ENCODE measurements at places on chromosomes 4 and X. TPM values are rescaled to one million over a fixed set of nuclear protein-coding genes. Genes with fewer than 3 reads are reported as not detected.

GRCh38 chrX:115023139-115023538 lies 5.7 kb upstream of the IL13RA2 start:
- no peak for DNase-seq

DNA sequence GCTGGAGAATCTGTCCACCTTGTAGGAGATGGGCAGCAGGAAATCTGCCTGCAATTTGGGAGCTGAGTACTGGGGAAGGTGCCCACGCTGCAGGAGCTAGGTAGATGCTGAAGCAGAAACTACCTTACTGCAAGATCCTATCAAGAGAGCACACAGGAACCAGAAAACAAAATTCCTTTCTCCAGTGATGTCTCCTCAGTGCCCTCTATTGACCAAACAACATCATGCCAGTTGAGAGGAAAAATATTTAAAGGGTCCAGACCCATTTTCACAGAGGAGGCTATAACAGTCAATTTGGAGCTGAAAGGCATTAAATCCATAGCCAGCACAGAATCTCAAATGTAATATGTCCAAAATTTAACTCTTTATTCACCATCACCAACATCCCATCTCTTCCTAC lies 406.8 kb downstream of the SLITRK2 start:
- no peak for DNase-seq

DNA sequence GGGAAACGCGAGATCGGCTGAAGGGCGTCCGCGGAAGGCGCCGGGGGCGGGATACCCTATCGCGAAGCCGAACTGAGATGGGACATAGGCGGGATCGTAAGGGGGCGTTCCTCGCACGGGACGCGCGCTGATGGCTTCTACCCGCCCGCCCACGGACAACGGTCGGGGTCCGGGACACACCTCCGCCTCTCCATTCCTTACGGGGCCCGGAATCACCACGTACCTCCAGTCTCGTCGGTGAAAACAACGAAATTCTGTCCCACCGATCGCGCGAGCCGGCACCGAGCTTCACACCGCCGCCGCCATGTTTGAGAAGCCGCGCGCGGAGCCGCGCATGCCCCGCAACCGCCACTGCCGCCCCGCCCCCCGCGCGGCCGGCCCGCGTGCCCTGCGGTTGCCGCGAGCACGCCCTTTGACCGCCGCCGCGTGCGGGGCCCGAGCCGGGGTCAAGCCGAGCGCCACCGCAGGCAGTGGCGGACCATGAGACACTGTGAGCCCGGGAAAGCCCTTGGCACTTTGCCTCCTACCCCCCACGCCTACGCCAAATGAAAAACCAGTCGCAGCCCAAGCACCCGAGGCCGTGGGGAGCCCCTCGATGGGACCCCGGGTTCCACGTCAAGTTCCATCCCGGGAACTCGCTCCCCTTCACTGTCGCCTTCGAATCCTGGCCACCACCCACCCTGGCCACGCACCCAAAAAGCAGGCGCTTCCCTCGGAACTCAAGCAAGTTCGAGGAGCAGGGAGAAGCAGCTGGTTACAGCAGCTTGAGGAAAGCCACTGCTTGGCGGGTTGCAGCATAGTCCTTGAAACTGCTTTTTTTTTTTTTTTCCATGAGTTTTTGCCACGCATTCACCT lies at the start of gene SCML2:
Gene SCML2, minus strand, starts transcription at position 320 of the 855 bp plus-strand sequence. CDS start 20,617 bp downstream, outside the sequence.
- peak; percentile 21 for DNase-seq

The NAA11 gene
- polyA plus RNA-seq, result not detected

GRCh38 chrX:119895843-119896326 lies at the start of gene AKAP14:
Gene AKAP14 (plus strand): TSS chrX:119895893. CDS start chrX:119903224, 7,331 bp downstream.
- no peak for DNase-seq

DNA sequence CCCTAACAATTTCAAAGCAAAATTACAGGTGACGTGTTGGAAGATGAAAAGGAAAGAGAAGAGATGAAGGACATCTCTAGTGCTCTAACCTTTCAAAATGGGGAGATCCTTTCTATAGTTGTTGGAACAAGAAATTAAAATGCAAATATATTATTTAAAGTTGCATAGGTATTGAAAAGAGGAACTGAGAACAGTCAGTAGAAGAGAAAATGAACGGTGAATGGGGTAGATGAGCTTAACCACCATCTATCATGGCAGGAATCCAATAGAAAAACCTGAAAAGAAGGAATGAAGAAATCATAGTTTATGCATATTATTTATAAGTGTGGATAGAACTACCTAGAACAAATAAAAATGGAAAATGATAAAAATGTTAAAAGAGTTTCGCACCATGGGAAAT lies 42.0 kb downstream of the ANXA5 start:
- DNase-seq, result no peak

- no peak for DNase-seq
Observed at GRCh38 chr4:151922306-151922705, 161.5 kb upstream of the GATB start.

GRCh38 chrX:69991685-69992084 lies 58.1 kb downstream of the AWAT2 start:
- no peak for DNase-seq

DNA sequence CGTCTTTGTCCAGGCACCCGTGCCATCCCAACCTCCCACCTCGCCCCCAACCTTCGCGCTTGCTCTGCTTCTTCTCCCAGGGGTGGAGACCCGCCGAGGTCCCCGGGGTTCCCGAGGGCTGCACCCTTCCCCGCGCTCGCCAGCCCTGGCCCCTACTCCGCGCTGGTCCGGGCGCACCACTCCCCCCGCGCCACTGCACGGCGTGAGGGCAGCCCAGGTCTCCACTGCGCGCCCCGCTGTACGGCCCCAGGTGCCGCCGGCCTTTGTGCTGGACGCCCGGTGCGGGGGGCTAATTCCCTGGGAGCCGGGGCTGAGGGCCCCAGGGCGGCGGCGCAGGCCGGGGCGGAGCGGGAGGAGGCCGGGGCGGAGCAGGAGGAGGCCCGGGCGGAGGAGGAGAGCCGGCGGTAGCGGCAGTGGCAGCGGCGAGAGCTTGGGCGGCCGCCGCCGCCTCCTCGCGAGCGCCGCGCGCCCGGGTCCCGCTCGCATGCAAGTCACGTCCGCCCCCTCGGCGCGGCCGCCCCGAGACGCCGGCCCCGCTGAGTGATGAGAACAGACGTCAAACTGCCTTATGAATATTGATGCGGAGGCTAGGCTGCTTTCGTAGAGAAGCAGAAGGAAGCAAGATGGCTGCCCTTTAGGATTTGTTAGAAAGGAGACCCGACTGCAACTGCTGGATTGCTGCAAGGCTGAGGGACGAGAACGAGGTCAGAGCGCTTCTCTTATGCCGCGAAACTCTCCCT lies at the start of gene TET2:
Gene TET2, plus strand, starts transcription at position 601 of the 740 bp plus-strand sequence. CDS start 87,067 bp downstream, outside the sequence.
- peak; percentile 60 for DNase-seq

The MED28 gene
- 62.0 TPM for polyA plus RNA-seq

The ADH1B gene
- polyA plus RNA-seq, result 25.3 TPM

GRCh38 chrX:17697191-17697590 lies 40.1 kb upstream of the SCML1 start:
- DNase-seq, result no peak

The ADGRA3 gene
- 55.2 TPM for polyA plus RNA-seq

- DNase-seq, result no peak
Observed at GRCh38 chr4:8866421-8866820, 5.2 kb downstream of the HMX1 start.

GRCh38 chr4:84938316-84938715 lies 28.2 kb downstream of the WDFY3 start:
- no peak for DNase-seq

The UNC5C gene
- 41.3 TPM for polyA plus RNA-seq

DNA sequence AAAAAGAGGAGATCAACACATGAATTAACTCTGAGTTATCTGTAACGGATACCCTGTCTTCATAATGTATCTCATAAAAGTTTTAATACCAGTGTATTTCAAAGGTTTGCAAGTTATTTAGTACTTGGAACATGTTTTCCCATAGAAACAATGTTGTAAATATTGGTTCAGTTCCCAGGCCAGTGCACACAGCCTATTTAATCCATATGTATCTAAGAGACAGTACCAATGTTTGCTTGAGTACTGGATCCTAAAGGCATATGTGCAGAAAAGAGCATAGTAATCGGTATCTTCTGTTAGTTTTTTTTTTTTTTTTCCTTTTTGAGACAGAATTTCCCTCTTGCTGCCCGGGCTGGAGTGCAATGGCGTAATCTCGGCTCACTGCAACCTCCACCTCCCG lies 46.1 kb downstream of the SLIT2 start:
- DNase-seq, result no peak

DNA sequence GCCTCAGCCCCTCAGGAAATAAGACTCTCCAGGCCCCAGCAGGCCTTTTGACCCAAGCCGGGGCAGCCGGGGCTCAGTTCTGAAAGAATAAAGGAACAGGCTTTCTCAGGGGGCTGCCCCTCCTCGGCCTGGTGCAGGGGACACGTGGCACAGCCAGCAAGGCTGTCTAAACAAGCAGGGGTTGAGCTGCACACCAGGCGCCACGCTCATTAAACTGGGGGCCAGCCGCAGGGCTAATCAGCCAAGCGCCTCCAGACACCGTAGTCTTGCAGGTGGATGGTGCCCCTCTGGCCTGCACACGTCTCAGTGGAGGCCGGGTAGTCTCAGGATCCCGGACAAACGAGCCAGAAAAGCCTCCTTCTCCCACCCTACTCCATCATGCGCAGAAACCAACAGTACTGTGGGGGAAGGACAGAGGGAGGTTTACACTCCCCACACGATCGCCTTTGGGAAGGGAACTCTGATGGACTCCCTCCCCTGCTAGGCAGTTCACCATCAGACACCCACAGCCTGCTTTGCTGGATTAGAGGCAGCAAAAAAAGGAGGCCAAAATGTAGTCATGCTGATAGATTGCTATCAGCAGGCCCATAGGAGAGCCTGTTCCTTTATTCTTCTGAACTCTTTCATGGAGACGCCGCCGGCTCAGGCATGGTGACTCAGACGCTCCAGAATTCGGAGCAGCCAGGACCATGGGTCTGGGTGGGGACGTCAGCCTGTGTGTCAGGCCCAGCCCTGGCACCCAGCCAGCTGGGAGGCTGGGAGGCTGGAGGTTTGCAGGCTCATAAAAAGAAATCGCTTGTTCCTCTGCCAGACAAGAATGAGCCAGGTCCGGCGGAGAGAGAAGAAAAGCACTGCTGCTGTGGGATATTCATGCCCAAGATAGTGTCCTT lies 342.4 kb downstream of the BCOR start:
- DNase-seq, result no peak

- DNase-seq, result no peak
Observed at GRCh38 chr4:125808570-125808969, 493.8 kb downstream of the FAT4 start.

GRCh38 chr4:57190601-57191481 lies 80.7 kb upstream of the IGFBP7 start:
- DNase-seq, result no peak

The RXFP1 gene
- polyA plus RNA-seq, result 0.56 TPM

GRCh38 chrX:152588206-152588605 lies 49.5 kb upstream of the GABRQ start:
- DNase-seq, result no peak

- no peak for DNase-seq
Observed at GRCh38 chr4:78137532-78137931, 80.4 kb downstream of the FRAS1 start.

DNA sequence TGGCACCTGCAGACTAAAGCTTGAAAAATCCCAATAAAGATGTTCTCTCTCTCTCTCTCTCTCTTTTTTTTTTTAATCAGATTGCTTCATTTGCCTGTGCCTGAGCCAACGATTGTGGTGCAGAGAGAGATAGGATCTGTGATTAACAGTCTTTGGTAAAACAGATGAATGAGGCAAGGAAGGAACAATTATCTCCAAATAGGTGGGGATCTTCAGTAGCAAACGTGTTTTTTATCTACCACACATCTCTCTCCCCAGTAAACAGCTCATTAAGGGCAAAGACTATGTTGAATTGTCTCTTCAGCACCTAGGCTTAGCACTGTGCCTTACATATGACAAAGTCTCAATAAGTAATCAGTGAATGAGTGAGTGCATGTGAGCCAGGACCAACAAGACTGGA lies 96.3 kb downstream of the SMIM20 start:
- DNase-seq, result no peak

DNA sequence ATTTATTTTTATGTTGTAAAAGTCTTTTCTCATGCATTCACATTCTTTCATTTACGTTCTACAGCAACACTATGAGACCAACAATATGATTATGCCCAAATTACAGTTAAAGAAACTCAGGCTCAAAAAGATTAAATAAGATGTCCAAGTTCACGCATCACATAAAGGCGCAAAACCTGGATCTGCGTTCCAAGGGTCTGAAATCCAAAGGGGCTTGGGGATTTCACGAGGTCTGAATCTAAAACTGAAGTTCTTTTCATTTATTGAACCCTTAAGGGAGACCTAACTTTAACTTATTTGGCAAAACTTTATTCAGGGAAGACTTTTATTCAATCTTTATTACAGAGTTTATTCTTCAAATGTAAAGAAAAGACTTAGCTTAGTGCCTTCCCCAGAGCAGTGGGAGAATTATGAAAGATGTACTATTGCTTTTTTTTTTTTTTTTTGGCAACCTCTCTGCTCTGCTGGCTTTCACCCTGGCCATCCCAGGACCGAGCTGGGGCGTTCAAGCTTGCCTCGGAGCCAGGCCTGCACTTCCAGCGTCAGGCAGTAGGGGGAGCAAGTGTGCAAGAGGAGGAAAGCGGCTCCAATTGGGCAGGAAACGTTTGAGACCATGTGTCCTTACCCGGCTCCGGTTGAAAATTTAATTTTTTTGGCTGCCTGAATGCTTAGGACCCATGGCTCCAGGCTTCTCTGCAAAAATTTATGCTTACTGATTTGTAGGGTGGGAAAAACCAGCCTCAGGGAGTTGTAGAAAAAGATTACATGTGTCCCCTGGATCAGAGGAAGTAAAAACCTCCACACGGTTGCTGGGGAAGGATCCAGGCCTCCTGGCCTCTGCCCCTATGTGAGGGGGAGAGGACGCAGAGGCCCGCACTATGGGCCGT lies 344.3 kb upstream of the KLF3 start:
- DNase-seq, result peak; percentile 77

DNA sequence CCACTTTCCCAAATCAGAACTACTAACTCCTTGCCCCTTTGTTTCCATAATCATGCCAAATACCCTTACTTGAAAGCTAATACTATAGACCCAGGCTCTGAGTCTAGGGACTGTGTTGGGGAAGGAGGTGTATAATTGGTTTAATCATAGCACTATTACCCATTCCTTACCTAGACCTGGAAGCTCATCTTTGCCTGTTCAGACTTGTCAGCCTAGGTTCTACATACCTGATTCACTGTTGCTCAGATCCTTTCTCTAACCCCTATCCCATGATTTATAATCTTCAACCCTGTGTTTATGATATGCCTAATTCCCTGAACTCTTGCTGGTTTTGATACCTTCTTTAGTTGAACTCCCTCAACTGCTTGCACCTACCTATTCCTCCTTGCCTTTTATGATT lies 123.1 kb upstream of the GRIA3 start:
- DNase-seq, result no peak

The MAGEC2 gene
- polyA plus RNA-seq, result not detected

The PTPN13 gene
- polyA plus RNA-seq, result 115 TPM

The FOXR2 gene
- not detected for polyA plus RNA-seq

- no peak for DNase-seq
Observed at GRCh38 chr4:127015667-127016117, 617.1 kb upstream of the INTU start.

- DNase-seq, result no peak
Observed at GRCh38 chr4:113537628-113538027, 223.9 kb downstream of the CAMK2D start.

- no peak for DNase-seq
Observed at GRCh38 chr4:116952530-116953136, 132.7 kb downstream of the TRAM1L1 start.

The ENAM gene
- polyA plus RNA-seq, result 6.8 TPM

- no peak for DNase-seq
Observed at GRCh38 chrX:119398974-119399771, at the start of gene SLC25A43. Gene SLC25A43 (plus strand): TSS chrX:119399336. CDS start chrX:119399404, 68 bp downstream.

Measured in renal cortex interstitium (tissue), 15 donors.